T-helper 17 cell (primary cell): ENCODE measurements at places on chromosomes 3 and 15.

GRCh38 chr3:13890377-13891016 lies 10.6 kb upstream of the WNT7A start:
- DNase-seq: no peak

DNA sequence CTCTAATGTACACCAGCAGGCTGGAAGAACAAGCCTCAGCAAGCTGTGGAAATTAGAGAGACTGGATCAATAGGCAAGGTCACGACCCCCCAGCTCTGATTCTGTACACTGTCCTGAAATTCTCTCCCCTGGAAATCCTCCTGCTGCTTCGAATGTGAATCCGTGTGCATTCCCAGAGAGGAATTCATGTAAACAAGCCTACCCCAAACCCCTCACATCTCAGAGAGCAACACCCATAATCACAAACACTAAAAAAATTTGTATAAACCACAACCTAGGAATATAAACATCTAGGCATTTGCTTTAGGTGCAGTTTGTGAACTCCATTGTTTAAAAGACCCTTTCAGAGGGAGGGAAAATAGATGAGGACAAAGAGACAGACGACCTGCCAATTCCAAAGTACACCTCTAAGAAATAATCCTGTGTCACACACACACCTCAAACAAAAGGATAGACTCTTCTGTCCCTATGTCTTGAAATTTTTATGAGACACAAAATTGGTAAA lies 325.2 kb downstream of the WDR72 start:
- DNase-seq: no peak

DNA sequence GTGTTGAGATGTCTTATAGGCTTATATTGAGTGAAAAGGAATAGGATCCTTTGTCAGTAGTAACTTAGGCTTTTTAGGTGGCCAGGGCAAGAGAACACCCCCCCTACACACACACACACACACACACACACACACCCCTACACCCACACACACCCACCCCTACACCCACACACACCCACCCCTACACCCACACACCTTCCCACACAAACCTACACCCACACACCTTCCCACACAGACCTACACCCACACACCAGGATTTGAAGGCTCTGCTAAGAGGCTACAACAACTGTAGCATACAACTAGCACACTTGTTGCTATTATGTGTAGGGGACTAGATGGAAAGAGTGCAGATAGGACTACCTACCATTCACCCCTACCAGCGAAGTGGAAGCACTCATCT lies 172.6 kb downstream of the PGPEP1L start:
- DNase-seq: no peak

DNA sequence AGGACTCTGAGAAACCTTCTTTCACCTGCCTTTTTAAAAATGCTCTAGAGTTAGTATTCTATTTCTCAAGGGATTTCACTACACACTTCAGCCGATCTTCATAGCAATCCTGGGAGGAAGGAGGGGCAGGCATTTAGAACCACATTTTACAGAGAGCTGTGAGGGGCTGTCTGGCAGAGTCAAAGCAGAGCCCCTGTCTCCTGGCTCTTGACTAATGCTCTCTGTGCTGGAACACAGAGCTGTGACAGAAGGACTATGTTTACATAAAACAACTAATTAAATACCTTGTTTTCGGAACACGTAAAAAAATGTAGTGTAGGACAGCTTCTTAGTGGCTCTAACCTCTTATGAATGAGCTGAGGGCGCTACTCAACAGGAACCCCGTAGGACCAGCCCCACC lies 7.6 kb upstream of the SPTBN5 start:
- no peak for DNase-seq

DNA sequence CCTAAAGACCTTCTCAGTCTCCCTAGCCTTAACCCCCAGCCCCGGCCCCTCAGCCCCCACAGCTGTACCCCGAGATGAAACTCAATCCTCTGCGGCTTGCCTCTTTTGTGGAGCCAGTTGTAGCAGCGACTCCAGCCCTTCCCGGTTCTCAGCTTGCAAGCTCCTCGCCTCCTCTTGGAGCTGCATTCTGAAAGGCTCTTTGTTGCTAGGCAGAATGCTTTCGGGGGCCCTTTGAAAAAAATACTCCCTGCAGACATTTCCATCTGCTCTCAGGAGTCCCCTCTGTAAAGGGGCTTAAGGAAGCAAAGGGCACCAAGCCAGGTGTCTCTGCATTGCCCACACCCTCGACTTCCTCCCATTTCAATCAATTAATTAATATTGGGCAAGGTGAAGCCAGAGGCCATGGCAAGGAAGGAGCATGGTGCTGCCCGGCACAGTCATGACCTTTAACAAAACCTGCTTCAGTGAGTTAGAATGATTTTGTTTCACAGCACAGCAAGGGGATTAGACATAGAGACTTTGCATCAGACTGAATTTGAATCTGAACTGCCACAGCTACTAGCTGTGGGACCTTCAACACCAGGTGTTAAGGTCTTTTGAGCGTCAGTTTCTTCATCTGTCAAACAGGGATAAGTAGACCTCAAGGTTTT lies 65.5 kb downstream of the SRGAP3 start:
- DNase-seq: no peak

- no peak for DNase-seq
These were observed 281.9 kb upstream of the ICE2 start for GRCh38 chr15:60760646-60761504.

DNA sequence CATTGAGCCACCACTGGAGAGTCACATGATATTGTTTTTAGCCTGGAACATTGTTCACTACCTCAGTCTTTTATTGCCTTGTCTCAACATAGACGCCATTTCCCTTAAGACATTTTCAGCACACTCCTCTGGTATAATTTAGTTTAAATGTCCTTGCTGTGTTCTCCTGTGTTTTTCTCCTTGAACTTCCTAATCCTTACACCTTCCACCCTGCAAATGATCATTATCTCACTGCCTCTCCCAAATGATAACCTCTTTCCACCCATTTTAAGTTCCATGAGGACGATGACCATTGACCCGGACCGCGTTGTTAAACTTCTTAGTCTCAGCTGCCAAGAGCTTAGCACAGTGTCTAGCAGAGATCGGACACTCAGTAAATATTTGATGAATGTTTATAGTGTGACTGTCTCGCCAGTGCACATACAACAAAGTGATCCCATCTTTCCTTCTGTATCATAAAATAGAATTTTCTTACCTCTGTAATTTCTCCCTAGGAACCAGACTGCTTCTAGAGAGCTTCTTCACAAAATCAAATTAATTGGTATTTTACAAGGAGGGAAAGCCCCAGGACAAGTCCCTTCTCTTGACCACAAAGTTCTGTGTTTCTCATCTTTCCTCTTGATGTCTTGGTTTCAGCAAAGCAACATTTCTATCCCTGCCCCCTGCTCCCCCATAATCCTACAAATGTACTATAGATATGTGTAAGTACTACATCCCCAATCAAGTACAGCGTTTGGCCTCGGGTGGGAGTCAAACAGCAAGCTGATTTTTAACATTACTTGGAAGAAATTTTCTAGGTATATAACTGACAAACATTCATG lies 429.6 kb downstream of the LPP start:
- DNase-seq: no peak

- DNase-seq: no peak
These were observed 3.2 kb upstream of the BCL2L10 start for GRCh38 chr15:52115598-52116427.

GRCh38 chr3:138898301-138898700 lies 48.6 kb downstream of the FOXL2 start:
- DNase-seq: no peak

GRCh38 chr3:143601723-143602484 lies 246.4 kb downstream of the SLC9A9 start:
- DNase-seq: no peak

DNA sequence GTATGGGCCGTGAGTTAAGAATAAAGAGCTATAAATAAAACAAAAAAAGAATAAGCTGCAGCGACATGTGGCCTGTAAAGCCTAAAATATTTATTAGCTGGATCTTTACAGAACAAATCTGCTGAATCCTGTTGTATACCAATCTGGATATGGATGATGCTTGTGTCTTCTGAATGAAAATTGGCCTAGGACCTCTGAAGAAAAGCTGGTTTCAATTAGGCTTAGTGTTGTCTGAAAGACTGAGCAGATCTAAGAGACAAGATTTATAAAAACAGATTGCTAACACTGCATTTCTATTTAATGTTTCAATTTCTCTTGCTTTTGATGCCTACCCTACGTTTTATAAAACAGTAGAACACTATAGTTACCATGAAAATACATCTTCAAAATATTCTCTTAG lies 57.9 kb downstream of the ST3GAL6 start:
- no peak for DNase-seq

DNA sequence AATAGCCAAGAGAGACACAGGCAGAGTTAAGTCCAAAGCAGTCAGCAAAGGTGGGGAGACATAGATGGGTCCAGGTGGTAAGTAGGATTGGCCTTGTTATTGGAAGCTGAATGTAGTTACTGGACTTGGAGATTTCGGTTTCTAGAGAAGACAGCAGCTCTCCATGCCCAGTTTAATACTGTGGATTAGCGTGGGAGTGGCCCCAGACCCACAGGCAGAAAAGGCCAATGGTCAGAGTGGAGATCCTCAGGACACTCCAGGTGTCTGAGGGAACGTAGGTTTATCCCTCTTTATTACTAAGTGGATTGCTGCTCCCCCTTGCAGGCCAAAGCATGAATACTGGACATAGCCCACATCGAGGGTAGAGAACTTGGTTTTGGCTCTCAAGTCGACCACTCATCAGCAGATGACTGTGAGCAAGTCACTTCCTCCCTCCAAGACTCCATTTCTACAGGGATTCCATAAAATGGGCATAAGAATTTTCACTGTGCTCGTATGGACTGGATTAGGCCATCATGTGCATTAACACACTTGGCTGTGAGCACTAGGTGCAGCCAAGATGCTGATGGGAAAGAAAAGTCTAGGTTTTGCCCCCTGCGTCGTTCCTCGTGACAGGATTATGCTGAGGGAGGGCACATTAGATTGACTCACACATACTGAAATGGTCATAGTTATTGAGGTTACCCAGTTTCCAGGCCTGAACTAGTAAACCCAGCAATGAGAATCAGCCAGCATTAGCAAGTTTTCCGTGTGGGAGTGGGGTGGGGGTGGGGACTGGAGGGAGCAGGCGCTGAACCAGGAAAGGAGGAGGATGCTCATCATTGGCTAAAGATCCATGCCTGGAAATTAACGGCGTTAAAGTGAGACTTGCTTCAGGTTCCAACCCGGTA lies 225.2 kb upstream of the TPRG1 start:
- DNase-seq: no peak

GRCh38 chr3:108487439-108487838 lies 23.0 kb downstream of the MYH15 start:
- DNase-seq: no peak

DNA sequence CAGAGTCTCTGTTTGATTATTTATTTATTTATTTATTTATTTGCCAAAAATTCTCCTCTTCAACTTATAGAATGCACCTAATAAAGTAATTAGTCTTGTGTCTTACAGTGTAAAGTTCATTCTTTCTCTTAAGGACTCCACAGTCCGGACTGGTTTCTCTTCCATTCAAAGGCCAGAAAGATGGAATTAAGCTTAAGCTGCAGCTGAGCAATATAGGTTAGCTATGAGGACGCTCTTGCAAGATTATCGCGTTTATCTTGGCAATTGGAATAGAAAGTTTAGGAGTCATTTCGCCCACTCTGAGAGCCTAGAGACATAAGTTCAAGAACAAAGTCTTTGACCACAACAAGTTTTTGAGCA lies 15.0 kb downstream of the TAGLN3 start:
- no peak for DNase-seq

GRCh38 chr3:195131176-195131575 lies 139.8 kb downstream of the XXYLT1 start:
- DNase-seq: no peak

DNA sequence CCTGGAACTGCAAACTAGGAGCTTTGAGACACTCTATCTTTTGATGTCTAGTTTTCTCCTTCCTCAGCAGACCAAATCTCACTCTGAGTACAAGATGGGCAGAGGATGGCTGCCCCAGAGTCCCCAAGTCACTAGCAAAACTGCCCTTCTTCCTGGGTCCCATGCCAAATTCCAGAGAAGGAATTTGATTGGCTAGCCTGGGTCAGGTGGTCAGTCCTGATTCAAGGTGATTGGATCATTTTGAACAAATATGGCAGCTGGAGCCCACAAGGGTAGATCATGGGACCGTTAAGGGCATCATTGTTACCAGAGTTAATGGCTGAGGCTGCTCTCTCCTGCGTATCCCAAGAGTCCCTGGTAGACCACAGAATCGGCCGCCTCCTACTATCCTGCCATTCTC lies 21.7 kb downstream of the SLC6A1 start:
- no peak for DNase-seq

DNA sequence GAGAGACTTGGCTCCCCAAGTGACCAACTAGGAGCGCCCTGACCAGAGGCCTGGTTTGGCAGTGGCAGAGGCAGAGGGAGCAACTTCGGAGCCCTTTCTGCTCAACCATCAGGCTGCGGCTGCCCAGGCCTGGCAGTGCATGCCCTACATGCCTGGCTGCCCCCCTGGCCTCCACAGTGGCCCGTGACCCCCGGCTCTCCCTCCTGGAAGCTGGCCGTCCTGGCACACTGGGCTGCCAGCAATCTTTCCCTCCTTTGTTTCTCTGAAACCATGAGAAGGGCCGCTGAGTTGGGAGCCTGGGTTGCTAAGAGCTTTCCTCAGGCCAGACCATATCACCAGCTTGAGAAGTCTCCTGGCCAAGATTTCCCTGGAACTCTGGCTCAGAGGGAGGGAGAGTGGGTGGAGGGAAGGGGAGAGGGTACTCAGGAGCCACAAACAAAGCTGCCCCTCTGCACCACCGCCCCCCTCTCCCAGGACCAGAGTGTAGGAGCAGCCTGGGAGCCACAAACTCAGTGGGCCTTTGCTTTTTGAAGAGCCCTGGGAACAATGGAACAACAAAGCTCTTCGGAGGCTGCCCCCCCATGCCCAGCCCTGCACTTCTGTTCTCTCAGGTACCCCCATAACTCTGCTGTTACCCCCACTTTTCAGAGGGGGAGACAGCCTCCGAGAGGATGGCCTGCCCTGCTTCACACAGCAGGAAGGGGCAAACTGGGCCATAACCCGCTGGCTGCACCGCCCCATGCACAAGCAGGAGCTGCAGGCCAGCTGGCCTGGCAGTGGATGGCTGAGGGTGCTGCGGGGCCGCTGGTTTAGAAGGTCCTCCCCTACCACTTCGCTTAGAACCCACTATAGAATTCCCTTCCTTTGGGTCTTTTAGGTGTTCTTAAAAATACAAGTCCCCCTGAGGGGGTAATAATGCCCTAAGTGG lies 11.3 kb downstream of the CORO2B start:
- no peak for DNase-seq

DNA sequence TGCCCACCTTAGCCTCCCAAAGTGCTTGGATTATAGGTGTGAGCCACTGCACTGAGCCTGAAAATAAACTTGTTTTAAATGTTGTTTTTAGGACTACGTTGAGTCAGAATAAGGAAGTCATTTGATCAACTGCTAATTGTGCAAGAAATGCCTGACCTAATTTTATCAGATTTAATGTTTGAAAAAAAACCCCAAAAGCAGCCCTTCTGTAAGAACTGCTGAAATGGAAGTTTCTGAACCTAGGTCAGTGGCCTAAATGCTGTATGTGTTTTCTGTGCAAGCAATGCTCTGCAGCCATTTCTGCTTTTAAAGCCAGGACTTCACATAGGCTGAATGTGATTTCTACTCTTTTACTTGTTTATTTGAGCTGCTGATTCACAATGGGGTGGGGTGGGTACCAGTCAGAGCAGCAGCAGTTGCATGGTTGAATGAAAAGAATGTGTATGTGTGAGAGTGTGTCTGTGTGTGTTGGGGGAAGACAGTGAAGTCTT lies 6.6 kb downstream of the GPX1 start:
- DNase-seq: no peak

GRCh38 chr15:81612631-81613030 lies 238.6 kb upstream of the TMC3 start:
- DNase-seq: no peak

- no peak for DNase-seq
These were observed 55.4 kb upstream of the SEC13 start for GRCh38 chr3:10376353-10376752.

- DNase-seq: no peak
These were observed 34.2 kb upstream of the ACAD9 start for GRCh38 chr3:128845119-128845777.
